ENCODE measurements at places on chromosomes 5 and 9.

GRCh38 chr5:154588091-154588774, 110.2 kb upstream of the HAND1 start:
- no peak for DNase-seq

DNA sequence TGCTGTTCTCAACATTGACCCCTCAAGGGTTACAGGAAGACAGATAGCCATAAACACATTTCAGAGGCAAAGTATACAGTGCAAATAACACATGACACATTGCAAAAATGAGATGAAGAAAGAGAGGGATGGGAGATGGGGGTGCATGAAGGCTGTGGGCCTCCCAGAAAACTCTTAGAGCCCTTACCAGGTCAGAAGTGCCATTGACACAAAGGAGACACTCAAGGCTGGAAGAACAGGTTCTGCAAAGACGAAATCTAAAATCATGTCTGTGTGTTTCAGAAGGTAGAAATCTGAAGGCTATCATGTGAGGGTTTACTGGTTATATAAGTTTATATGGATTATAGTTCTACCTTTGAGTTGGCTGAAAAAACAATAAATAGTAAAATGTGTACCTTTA, 318.8 kb downstream of the BNC2 start:
- no peak for DNase-seq

- no peak for DNase-seq
Observed at GRCh38 chr5:60437308-60437707, 262.7 kb downstream of the DEPDC1B start.

DNA sequence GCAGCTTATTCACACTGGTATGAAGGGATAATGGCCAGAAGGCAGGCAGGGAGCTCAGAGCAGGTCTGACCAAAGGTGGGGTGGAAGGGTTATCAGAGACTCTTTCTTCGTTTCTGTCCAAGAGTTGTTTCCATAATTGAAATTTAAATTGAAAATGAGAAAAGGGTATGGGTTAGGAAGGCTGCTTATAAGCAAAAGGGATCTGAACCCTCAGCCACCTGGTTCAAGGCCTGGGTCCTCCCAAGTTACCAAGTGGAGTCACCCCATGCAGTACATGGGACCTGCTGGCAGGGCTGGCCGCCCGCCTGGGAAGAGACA, 17.8 kb downstream of the EEIG1 start:
- no peak for DNase-seq

GRCh38 chr9:16277471-16277960, 593.0 kb downstream of the BNC2 start:
- no peak for DNase-seq

DNA sequence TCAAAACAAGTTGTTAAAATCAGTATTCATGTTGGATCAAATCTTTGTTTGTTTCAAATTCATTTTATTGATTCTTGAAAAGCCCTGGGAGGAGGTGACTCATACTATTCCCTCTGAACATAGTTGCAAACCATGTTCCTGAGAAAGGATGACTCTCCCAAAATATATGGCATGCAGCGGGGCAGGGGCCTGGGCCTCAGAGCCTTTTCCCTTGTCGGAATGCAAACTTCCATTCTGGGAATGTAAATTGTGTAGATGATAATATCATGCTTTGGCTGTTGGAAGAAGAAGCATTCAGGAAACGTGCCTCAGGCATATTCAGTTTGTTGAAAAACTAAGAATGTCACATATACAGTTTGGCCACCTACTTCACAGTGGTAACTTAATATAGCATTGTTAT, 242.0 kb downstream of the AUH start:
- no peak for DNase-seq

- no peak for DNase-seq
Observed at GRCh38 chr5:147339313-147339712, 104.5 kb downstream of the STK32A start.

- DNase-seq, result no peak
Observed at GRCh38 chr9:33304362-33304761, 14.0 kb downstream of the NFX1 start.

GRCh38 chr5:32471784-32472183, 27.2 kb upstream of the ZFR start:
- DNase-seq, result no peak

- no peak for DNase-seq
Observed at GRCh38 chr5:32542216-32543059, 42.9 kb upstream of the SUB1 start.

- DNase-seq, result no peak
Observed at GRCh38 chr5:55338810-55339243, 31.0 kb downstream of the MTREX start.
